GM10248 (cell line): ENCODE measurements at places on chromosomes 3 and 15.

GRCh38 chr3:52041118-52041731, 15.1 kb downstream of the DUSP7 start:
- DNase-seq: no peak

- no peak for DNase-seq
Measured at GRCh38 chr3:16369885-16370284, 104.9 kb downstream of the OXNAD1 start.

DNA sequence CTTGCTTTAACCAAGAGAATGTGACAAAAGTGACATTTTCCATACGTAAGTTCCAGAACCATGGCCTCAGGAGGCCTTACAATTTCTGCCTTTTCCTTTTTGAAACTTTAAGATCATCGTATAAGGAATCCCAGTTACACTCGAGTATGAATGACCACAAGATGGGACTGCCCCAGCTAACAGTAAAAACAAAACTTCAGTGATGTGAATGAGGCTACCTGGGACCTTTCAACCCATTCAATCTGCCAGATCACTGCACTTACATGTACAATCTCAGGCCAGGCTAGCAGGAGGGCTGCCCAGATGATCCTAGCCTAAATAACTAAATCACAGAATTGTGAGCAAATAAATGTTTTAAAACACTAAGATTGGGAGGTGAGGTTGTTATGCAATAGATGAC, 328.8 kb downstream of the CNTN6 start:
- DNase-seq: peak; percentile 9

DNA sequence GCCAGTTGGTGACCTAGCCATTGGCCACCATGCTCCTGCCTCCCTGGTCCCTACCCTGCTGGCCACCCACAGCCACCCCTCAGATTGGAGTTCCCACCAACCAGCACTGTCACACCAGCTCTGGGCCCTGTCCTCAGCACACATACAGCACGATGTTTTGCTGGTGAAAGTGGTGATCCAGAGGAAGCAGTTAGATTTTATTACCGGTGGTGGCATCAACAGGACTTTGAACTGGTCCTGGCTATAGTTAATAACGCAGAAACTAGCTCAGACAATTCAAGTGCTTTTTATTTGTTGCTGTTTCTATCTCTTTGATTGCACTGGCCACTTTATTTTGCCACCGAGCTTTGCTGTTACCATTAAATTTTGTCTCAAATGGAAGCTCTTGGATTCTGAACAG, 16.4 kb upstream of the KLHL24 start:
- no peak for DNase-seq

GRCh38 chr3:195165265-195165609, 105.7 kb downstream of the XXYLT1 start:
- DNase-seq: no peak

GRCh38 chr3:58563386-58564035, 13.7 kb downstream of the FAM107A start:
- DNase-seq: no peak

- DNase-seq: no peak
Measured at GRCh38 chr15:69568173-69569009, 115.8 kb downstream of the RPLP1 start.

- no peak for DNase-seq
Measured at GRCh38 chr15:63190769-63191649, 1.6 kb downstream of the RAB8B start.

- DNase-seq: no peak
Measured at GRCh38 chr3:24046214-24046613, 101.1 kb downstream of the NR1D2 start.

GRCh38 chr15:95973566-95974256, 356.8 kb upstream of the NR2F2 start:
- DNase-seq: no peak

DNA sequence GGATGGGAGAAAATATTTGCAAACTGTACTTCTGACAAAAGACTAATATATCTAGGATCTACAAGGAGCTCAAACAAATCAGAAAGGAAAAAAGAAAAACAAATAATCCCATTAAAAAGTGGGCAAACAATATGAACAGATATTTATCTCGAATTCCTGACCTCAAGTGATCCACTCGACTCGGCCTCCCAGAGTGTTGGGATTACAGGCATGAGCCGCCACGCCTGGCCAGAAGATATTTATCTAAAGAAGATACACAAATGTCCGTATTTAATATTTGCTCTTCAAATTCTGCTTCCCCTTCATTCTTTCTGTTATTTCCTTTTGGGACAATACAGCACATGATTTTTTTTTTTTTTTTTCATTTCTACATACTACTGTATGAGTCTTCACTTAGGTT, 151.7 kb upstream of the GRM7 start:
- no peak for DNase-seq

GRCh38 chr3:25567388-25567787, 97.3 kb downstream of the TOP2B start:
- no peak for DNase-seq

DNA sequence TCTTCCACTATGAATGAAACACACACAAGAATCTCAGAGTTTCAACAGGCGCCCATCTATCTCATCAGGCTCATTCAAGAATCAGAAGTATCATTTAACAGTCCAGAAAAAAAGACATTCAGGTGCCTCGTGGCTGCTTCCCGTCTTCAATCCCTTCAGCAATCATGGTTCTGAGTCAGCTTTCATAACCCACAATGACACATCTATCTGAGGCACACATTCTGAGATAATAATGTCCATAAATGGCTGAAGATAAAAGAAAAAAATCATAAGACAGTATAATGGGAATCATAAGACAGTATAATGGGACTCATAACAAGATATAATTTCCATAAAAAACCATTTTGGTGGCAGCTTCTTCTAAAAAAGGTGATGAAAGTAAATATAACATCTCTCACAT, 52.4 kb downstream of the TNIK start:
- DNase-seq: no peak

GRCh38 chr3:37551857-37552256, 309.8 kb upstream of the CTDSPL start:
- DNase-seq: no peak

DNA sequence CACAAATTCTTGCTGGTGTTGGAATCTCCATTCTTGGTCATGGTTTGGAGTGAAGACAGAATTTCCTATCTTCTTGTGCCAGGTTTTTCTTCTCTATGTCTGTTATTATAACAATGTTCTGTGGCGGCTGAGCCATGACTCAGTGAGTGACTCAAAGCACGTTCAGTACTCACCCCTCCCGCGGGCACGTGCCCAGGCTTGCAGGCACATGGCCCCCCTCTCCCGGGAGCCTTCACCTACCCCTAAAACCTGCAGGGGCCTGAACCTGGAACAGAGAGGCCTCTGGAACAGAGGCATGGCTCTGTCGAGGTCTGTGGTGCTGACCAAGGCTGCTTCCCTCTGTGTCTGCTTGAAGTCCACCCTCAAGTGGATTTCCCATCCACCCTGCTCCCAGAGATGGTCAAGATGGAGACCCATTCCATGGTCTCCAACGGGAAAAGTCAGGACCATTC, 27.6 kb downstream of the PLXNB1 start:
- DNase-seq: no peak

- peak; percentile 42 for DNase-seq
Measured at GRCh38 chr3:112973325-112974177, 1.4 kb downstream of the CD200R1 start.

GRCh38 chr3:22977042-22977441, 226.1 kb upstream of the UBE2E2 start:
- DNase-seq: no peak

DNA sequence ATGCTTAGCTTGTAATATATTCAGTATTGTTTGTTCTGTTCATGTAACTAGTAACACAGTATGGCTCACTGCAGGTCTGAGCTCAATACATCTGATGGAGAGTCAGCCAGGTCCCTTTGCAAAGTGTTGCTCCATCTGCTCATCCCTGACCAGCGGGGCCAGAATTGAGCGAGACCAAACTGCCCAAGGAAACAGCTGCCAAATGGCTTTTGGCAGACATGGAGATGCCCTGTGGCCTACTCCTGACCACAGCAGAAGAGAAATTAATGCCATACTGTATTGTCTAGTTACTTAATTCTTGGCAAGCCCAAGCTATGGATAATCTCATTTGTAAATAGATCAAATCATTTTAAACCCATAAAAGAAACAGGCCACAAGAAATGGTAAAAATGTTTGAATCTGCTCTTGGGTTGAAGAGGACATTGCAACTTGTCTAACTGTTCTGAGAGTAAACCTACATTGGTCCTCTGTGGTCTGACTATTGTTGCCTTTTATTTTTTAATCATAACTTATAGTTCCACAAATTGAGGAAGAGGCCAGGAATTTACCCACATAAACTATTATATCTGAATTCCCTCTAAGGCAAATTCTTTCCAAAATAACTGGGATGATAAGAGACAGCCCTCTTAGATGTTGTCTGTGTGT, 209.5 kb downstream of the EBLN2 start:
- no peak for DNase-seq

DNA sequence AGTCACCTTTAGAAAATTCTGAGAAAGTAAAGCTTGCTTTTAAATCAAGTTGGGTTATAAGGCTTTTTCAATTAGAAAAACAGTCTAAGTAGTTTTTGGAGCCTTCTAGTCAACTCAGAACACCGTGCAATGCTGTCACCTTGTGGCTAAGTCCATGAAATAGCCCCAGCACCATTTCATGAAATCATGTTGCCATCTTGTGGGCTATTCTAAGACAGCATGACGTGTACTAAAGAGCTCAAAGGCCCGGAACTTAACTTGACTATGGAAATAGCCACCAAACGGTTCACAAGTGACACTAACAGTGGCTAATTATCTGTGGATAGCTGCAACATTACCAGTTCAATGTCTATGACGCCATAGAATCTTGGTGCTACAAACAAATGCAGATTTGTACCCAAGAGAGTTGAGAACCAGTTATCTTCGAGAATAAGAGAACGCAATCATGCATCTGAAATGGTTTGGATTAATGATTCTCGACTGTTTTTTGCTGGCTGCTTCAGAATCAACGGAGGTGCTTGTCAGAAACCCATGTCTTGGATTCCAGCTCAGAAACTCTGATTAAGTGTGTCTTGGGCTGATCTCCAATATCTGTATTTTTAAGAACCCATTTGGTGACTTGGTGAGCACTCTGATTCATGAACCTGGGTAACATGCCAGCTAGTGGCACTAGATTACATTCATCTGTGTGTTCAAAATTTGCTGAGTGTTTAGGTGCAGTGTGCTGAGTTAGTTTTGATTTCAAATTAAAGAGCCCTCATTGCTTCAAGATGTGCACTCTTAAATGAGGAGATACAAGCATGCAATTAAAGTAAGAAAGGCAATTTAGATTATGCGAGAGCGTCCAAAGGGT, 111.2 kb upstream of the MCTP2 start:
- DNase-seq: peak; percentile 53

DNA sequence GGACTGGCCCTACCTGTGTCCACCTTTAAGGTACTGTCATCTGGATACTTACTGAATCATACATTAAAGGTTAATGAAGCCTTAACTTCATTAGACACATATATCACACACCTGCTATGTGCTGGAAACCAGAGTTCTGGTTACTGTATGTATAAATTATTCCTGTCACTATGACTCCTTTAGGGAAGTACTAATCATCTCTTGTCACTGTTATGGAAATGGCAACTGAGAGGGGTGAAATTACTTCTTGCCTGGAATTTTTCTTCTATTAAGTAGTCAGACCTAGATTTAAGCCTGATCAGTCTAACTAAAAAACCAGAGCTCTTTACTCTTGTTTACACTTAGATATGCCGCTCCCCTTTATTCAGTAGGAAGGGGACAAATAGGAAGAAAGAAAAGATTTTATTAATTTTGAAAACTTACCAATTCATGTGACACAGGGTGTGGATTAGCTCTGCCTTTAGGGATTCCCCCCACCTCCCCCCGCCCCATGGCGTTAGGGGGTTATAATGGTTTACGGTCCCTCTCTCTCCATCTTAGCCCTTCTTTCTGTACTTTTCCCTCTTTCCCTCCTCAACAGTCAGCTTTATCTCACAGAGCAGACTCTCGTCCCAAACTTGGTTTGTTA, 152.5 kb downstream of the KLHL25 start:
- no peak for DNase-seq

DNA sequence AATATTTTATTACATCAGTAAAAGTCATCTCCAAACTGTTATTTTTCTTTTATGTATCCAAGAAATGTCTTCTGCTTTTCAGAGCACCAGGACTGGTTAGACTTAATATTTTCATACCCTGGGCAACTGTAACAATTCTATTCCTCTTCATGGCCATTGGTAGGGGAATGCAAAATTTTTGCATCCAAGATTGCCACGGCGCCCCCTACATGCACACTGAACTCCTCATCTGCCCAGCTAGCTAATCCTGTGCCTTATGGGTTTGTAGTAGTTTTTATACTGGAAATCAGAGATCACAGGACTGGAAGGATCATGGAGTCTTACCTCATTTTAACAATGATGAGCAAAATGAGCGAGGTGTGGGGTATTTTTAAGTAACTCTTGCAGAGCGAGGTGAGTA, 74.2 kb downstream of the CRTC3 start:
- DNase-seq: no peak

- no peak for DNase-seq
Measured at GRCh38 chr15:66095871-66096687, 157.5 kb downstream of the MEGF11 start.

DNA sequence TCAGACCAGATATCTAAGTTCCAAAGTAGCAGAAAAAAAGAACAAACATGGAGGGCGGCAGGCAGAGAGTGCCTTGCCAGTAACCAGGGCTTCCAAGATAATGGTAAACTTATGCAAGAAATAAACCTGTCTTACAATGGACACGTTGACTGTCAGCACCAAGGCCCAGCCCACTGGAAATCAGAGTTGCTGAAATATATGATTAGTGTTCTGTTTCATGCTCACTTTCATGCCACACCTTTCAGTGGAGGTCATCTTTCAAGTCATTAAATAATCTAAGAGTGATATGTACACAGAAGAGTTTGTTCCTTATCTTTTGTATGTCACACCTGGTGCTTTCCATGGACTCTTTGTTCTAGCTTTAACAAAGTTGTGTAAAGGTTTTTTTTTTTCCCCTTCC, 358.1 kb downstream of the MECOM start:
- DNase-seq: no peak
